ENCODE measurements at places on chromosomes 3 and 15. TPM values are rescaled to one million over a fixed set of nuclear protein-coding genes. Genes with fewer than 3 reads are reported as not detected.

SUSD5 gene
- not detected for total RNA-seq

ATP11B gene
- total RNA-seq: 136 TPM

SI gene
- not detected for total RNA-seq

NUP210 gene
- total RNA-seq: 148 TPM

LTF gene
- total RNA-seq: not detected

IL5RA gene
- total RNA-seq: 0.43 TPM

NGLY1 gene
- total RNA-seq: 65.0 TPM

SQOR gene
- total RNA-seq: 33.4 TPM

NRROS gene
- 7.6 TPM for total RNA-seq

STARD9 gene
- total RNA-seq: 10.6 TPM

TRH gene
- not detected for total RNA-seq

APOD gene
- not detected for total RNA-seq

UNC13C gene
- total RNA-seq: not detected

IMPG2 gene
- total RNA-seq: 0.76 TPM

AGBL1 gene
- total RNA-seq: not detected

GPR149 gene
- total RNA-seq: not detected

PLA2G4E gene
- not detected for total RNA-seq

COPS2 gene
- total RNA-seq: 41.5 TPM

ZNF660 gene
- total RNA-seq: 0.95 TPM

SAMMSON gene
- not detected for total RNA-seq

LYSMD2 gene
- 36.2 TPM for total RNA-seq

LCTL gene
- total RNA-seq: not detected

GOLGA6B gene
- total RNA-seq: not detected

CADPS gene
- not detected for total RNA-seq

NAALADL2 gene
- 0.16 TPM for total RNA-seq

ITGA11 gene
- 0.18 TPM for total RNA-seq

SPTSSB gene
- total RNA-seq: 0.56 TPM

TM4SF4 gene
- not detected for total RNA-seq

PPM1M gene
- 78.1 TPM for total RNA-seq

ITIH1 gene
- not detected for total RNA-seq

GDPGP1 gene
- 14.5 TPM for total RNA-seq

KLHL24 gene
- 83.3 TPM for total RNA-seq

C3orf80 gene
- not detected for total RNA-seq

RABL3 gene
- 25.0 TPM for total RNA-seq

HCLS1 gene
- 327 TPM for total RNA-seq

HHLA2 gene
- 0.35 TPM for total RNA-seq

PLSCR5 gene
- not detected for total RNA-seq

BOC gene
- not detected for total RNA-seq

ZDHHC19 gene
- total RNA-seq: 0.54 TPM

RUBCN gene
- total RNA-seq: 64.7 TPM

ARRDC4 gene
- 1.7 TPM for total RNA-seq

RNU5B-1 gene
- total RNA-seq: 32.6 TPM

All from T-cell (primary cell).